ENCODE measurements at places on chromosomes 11 and 22. TPM values are rescaled to one million over a fixed set of nuclear protein-coding genes. Genes with fewer than 3 reads are reported as not detected.

Gene CCND1
- 90.3 TPM for total RNA-seq

DNA sequence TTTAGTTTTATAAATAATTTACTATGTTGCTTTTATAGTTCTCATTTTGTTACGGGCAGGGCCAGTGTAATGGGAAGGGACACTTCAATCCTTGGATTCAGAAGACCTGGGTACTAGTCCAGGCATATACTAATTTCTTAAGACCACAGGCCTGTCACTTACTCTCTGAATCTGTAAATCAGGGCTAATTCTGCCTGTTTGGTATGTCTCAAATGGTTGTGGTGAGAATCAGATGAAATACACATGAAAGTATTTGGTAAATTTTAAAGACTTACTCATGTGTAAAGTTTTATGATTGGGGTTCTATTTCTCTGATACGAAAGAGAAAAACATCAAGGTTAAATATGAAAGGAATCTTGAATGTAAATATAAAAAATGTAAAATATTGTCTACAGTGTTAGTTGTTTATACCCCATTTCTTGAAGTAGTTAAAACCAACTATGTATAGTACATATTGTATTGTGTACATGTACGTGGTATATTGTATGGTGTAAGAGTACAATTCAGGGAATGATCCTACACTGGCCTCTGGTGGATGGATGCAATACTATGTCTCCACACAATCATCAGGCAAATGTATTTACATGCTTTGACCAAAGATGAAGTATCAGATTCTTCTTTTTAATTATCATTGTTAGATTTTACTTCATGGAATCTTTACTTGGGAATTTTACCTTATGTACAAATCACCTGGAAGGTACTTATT lies 24.5 kb upstream of the RAG2 start:
- H3K27me3 ChIP-seq, result no peaks in the 10 kb centered on the region
- H3K27ac ChIP-seq, result no peak overlapping the region
- no peak for DNase-seq
- H3K4me3 ChIP-seq, result no peak overlapping the region
- no peaks in the 10 kb centered on the region for H3K36me3 ChIP-seq
- peaks cover 9% of the 10 kb centered on the region for H3K4me1 ChIP-seq

- no peak overlapping the region for H3K27ac ChIP-seq
- H3K4me1 ChIP-seq, result no peaks in the 10 kb centered on the region
- no peaks in the 10 kb centered on the region for H3K27me3 ChIP-seq
- no peak overlapping the region for H3K4me3 ChIP-seq
Measured at GRCh38 chr11:11261629-11262028, 91.4 kb downstream of the CSNK2A3 start.

GRCh38 chr11:78074756-78075155 lies 4.9 kb downstream of the NDUFC2 start:
- no peak overlapping the region for H3K4me3 ChIP-seq
- H3K36me3 ChIP-seq, result no peaks in the 10 kb centered on the region
- H3K27ac ChIP-seq, result no peak overlapping the region
- H3K4me1 ChIP-seq, result peaks cover 46% of the 10 kb centered on the region

GRCh38 chr11:16999116-16999515 lies 15.1 kb downstream of the PLEKHA7 start:
- DNase-seq, result no peak
- peaks cover 57% of the 10 kb centered on the region for H3K4me1 ChIP-seq
- no peaks in the 10 kb centered on the region for H3K36me3 ChIP-seq
- no peak overlapping the region for H3K27ac ChIP-seq
- H3K27me3 ChIP-seq, result no peaks in the 10 kb centered on the region

DNA sequence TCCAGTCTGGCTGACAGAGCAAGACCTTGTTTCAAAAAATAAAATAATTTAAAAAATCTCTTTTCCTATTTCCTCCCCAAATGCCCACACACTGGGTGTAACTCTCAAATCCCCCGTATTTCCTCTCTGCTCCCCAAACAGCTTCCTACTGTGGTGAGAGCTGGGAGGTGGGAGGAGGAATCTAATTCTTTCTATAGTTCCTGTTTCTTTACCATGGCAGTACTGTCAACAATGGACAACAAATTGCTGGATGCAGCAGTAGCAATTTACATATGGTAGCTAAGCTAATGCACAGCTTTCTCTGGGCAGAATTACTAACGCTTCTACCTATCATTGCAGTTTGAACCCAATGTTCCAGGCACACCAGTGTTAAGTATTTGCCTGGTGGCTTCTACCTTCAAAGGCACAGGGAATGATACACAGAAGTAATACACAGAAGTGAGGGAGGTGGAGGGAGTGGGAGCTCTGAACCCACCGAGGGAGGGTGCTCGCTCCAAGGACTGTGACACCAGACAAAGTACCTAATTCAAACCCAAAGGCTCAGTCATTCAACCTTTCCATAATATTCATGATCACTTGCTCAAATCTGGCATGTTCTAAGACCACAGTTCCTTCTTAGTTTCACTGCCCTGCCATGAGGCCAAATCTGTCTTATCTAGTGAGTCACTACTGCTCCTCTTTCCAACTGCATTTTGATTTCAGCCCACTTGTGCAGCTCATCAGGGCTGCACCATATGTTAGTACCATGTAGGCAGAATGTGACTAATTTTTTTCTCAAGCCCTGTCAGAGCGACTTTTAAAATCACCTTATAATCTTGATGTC lies 37.9 kb downstream of the CELF1 start:
- no peak overlapping the region for H3K27ac ChIP-seq
- H3K4me3 ChIP-seq, result no peak overlapping the region
- peaks cover 48% of the 10 kb centered on the region for H3K4me1 ChIP-seq
- H3K27me3 ChIP-seq, result no peaks in the 10 kb centered on the region
- DNase-seq, result no peak
- no peaks in the 10 kb centered on the region for H3K36me3 ChIP-seq

GRCh38 chr11:92227230-92227814 lies 2.7 kb downstream of the FAT3 start:
- H3K4me3 ChIP-seq, result no peak overlapping the region
- no peaks in the 10 kb centered on the region for H3K27me3 ChIP-seq
- H3K27ac ChIP-seq, result no peak overlapping the region
- DNase-seq, result no peak

Gene GANAB
- total RNA-seq, result 64.9 TPM

DNA sequence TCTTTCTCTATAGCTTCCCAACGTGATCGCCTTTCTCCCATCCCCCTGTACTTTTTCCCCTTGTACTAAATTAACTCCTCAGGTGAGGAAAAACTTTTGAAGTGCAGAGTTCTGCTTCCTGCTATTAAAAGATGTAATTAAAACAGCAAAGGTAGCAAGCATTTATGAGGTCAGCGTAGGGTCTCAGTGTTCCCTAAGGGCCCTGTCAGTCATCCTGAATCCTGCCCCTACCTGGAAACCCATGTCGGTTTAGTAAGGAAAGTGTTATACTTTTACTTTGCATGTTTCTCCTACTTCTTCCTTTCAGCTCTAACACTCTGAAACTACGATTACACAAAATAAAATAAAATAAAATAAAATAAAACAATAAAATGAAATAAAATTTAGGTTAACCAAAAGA lies 1.3 kb upstream of the HBB start:
- no peaks in the 10 kb centered on the region for H3K36me3 ChIP-seq
- H3K4me3 ChIP-seq, result no peak overlapping the region
- no peaks in the 10 kb centered on the region for H3K4me1 ChIP-seq

DNA sequence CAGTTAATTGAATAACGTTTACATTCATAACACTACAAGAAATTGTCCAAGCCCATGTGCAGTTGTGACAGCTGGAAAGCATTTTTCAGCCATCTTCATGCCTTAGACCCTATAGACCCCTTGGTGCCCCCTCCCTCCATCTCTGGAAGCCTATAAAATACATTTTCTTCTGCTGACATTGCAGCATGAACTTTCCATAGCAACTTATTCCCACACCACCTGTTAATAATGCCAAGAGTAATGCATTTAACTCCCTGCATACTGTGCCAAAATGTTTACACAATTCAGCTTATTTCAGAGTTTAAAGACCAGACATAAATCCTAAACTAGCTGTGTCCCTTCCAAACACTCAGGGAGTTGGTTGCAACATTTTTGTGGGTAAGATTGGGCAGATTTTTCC lies 143.0 kb upstream of the ARHGAP20 start:
- no peak overlapping the region for H3K4me3 ChIP-seq
- H3K4me1 ChIP-seq, result no peaks in the 10 kb centered on the region
- H3K36me3 ChIP-seq, result no peaks in the 10 kb centered on the region
- no peak overlapping the region for H3K27ac ChIP-seq
- no peak for DNase-seq
- no peaks in the 10 kb centered on the region for H3K27me3 ChIP-seq

GRCh38 chr22:28348613-28349609 lies 330.7 kb downstream of the TTC28 start:
- no peaks in the 10 kb centered on the region for H3K27me3 ChIP-seq
- no peaks in the 10 kb centered on the region for H3K36me3 ChIP-seq
- no peak overlapping the region for H3K4me3 ChIP-seq
- H3K4me1 ChIP-seq, result peaks cover 5% of the 10 kb centered on the region
- no peak for DNase-seq

DNA sequence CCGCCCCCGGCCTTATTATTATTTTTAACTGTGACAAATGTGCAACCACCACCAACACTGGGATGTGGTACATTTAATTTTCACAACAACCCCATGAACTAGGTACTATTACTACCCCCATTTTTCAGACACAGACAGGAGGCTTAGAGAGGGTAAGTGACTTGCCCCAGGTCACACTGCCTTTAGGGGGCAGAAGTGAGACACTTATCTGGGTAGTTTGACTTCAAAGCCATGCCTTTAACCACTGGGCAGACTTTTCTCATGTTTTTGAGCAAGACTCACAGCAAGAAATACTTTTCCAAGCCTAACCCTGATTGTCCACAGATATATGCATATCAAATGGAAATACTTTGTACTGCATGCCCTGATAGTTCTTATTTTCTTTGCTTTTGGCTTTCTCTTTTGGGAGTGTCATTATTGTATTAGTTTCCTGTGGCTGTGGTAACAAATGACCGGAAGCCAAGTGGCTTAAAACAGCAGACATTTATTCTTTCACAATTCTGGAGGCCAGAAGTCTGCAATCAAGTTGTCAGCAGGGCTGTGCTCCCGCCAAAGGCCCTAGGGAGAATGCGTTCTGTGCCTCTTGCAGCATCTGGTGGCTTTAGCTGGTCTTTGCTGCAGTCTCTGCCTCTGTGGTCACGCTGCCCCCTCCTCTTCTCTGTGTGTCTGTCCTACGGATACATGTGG lies 110.8 kb downstream of the GRIK4 start:
- no peak overlapping the region for H3K27ac ChIP-seq
- H3K4me3 ChIP-seq, result no peak overlapping the region

DNA sequence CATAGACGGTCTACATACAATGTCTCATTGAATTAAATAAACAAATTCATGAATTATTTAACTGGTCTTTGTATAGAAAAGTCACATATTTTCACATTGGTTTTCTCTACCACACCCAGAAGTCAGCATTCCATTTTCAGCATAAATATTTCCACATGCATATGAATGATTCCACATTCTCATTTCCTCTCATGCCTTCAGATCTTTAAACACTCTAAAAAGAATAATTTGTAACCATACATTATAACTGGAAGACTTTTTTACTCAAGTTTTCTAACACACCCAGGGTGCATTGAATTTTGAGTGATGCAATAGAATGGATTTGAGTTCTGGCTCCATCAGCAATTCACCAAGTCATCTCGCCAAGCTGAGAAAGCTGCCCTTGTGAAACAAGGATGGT lies 501.8 kb upstream of the TENM4 start:
- H3K27ac ChIP-seq, result no peak overlapping the region
- no peaks in the 10 kb centered on the region for H3K36me3 ChIP-seq
- no peaks in the 10 kb centered on the region for H3K4me1 ChIP-seq
- DNase-seq, result no peak
- H3K4me3 ChIP-seq, result no peak overlapping the region

Gene FXYD2
- total RNA-seq, result 396 TPM

- H3K36me3 ChIP-seq, result no peaks in the 10 kb centered on the region
- H3K27me3 ChIP-seq, result no peaks in the 10 kb centered on the region
- DNase-seq, result no peak
- H3K4me3 ChIP-seq, result no peak overlapping the region
Measured at GRCh38 chr11:131583421-131583820, 213.0 kb downstream of the NTM start.

DNA sequence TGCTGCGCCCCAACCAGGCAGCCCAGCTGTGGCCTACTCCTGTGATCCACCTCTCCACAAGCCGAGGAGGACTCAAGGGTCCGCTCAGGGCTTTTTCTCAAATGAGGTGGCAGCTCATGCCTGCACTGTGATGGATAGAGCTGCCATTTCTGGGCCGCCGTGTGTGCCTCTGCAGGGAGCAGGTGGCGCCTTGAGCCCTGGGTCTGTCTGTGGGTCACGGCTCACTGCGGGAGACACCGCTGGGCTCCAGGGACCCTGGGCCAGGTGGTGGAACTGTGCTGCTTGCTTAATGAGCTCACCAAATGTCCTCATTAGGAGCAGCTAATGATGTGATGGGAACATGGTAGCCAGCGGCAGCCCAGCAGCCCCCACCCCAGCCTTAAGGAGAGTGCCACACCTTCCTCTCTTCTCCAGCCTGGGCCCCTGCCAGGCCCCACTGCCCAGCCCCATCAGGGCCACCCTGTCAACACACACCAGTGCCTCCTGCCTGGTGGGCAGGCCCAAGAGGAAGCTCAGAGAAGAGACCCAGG lies 50.8 kb downstream of the DHCR7 start:
- H3K4me3 ChIP-seq, result no peak overlapping the region
- DNase-seq, result no peak
- no peaks in the 10 kb centered on the region for H3K4me1 ChIP-seq
- H3K27ac ChIP-seq, result no peak overlapping the region
- peaks cover 7% of the 10 kb centered on the region for H3K27me3 ChIP-seq
- H3K36me3 ChIP-seq, result no peaks in the 10 kb centered on the region

DNA sequence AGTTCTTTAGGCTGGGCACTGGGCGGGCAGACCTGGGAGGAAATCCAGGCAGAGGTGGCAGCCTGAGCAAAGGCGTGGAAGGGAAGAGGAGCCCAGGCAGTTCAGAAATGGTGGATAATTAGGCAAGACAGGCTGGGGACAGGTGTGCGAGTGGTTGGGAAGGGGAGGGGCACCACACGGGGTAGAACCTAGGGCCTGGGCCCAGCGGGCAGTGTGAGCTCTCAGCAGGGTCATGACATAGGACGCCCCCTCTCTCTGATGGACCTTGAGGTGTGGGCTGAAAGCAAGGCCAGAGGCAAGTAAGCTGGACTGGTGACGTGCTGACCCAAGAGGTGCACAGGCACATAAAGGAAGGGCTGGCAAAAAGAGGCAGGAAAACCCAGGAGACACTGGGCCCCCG lies 6.8 kb downstream of the UFD1 start:
- no peak overlapping the region for H3K27ac ChIP-seq
- H3K36me3 ChIP-seq, result peaks cover 35% of the 10 kb centered on the region
- peaks cover 2% of the 10 kb centered on the region for H3K4me1 ChIP-seq
- DNase-seq, result no peak
- H3K4me3 ChIP-seq, result no peak overlapping the region

GRCh38 chr11:33942954-33943353 lies 51.1 kb upstream of the LMO2 start:
- no peak overlapping the region for H3K4me3 ChIP-seq
- H3K4me1 ChIP-seq, result no peaks in the 10 kb centered on the region
- peak; percentile 9 for DNase-seq
- no peak overlapping the region for H3K27ac ChIP-seq

Measured in body of pancreas (tissue), 4 donors.